IMR-90 (cell line): ENCODE measurements at places on chromosomes 16 and 17. TPM values are rescaled to one million over a fixed set of nuclear protein-coding genes. Genes with fewer than 3 reads are reported as not detected.

Gene ZNF750
- not detected in 2 replicates for total RNA-seq

Gene SDR42E2
- not detected in 2 replicates for total RNA-seq

Gene MEIOB
- total RNA-seq, result under 0.01 TPM in 1 of 2 replicates, not detected in the other

Gene HEATR9
- not detected in 2 replicates for total RNA-seq

Gene PPP1R27
- not detected in 2 replicates for total RNA-seq

Gene GSE1
- 9.4 and 14.9 TPM in 2 replicates for total RNA-seq

Gene HOXB3
- total RNA-seq, result 6.3 and 8.6 TPM in 2 replicates

Gene SLC6A4
- under 0.01 TPM in 1 of 2 replicates, not detected in the other for total RNA-seq

Gene TRPV3
- under 0.01 and 0.18 TPM in 2 replicates for total RNA-seq

Gene WNT9B
- not detected in 2 replicates for total RNA-seq

Gene C16orf74
- total RNA-seq, result 4.5 and 5.0 TPM in 2 replicates

GRCh38 chr16:51149721-51150164, 1.3 kb downstream of the SALL1 start:
- DNase-seq, result no peak

DNA sequence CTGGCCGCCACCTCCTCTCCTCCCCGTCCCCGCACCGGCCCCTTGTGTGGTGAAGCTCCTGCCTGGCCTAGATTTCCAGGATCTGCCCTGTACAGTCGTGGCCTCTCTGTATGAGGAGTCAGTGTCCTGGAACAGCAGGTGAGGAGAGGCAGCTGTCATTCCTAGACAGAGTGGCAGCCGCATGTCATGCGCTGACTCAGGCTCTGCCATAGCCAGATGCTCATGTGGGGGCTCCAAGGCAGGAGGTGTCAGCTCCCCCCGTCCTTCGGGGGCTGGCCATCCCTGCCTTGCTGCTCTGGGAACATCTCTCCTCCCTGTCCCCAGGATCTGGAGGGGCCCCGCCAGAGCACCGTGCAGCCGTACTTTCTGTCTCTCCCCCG, 60.4 kb downstream of the BAIAP2 start:
- peak; percentile 28 for DNase-seq

GRCh38 chr16:2598133-2598641, 60.4 kb downstream of the PDPK1 start:
- DNase-seq, result no peak

DNA sequence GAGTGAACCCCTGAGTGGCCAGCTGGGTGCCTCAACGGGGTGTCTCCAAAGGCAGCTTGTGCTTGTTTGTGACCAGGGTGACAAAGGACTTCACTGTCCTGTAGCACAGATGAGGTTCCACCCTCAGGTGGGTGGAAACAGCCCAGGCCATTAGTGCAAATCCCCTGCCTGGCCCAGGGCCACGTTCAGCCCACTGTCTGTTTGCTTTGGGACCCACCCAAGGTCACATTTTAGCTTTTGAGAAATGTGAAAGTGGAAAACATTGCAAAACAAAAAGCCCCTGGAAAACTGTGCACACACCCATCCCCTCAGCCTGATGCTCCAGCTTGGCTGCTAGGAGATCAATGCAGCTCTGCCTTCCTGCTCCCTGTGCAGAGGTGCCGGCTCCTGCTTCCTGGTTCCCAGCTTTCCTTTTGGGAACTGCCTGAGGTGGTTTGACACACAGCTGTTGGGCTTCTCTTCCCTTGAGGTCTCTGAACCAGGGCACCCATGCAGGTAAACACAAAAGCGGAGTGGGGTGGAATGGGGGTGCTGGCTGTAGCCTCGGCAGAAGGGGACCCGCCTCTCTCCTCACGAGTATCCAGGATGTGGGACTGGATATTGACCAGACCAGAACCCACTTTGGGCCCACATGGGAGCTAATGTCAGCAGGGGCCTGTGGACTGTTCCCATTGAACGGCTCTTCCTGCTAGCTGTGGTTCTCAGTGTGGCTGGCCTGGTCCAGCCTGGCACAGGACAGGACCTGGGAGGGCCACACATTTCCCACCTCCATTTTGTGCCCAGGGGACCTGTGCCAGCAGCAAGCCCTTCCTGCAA, 7.9 kb upstream of the SPHK1 start:
- peak; percentile 12 for DNase-seq

GRCh38 chr16:73025151-73025855, 22.6 kb downstream of the ZFHX3 start:
- DNase-seq, result no peak

DNA sequence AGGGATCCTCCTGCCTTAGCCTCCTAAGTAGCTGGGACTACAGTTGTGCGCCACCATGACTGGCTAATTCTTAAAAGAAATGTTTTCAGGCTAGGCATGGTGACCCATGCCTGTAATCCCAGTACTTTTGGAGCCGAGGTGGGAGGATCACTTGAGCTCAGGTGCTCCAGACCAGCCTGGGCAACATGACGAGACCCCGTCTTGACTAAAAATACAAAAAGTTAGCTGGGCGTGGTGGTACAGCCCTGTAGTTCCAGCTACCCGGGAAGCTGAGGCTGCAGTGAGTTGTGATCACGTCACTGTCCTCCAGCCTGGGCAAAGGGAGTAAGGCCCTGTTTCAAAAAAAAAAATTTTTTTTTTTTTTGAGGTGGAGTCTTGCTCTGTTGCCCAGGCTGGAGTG, 173.1 kb downstream of the SEC14L1 start:
- no peak for DNase-seq

DNA sequence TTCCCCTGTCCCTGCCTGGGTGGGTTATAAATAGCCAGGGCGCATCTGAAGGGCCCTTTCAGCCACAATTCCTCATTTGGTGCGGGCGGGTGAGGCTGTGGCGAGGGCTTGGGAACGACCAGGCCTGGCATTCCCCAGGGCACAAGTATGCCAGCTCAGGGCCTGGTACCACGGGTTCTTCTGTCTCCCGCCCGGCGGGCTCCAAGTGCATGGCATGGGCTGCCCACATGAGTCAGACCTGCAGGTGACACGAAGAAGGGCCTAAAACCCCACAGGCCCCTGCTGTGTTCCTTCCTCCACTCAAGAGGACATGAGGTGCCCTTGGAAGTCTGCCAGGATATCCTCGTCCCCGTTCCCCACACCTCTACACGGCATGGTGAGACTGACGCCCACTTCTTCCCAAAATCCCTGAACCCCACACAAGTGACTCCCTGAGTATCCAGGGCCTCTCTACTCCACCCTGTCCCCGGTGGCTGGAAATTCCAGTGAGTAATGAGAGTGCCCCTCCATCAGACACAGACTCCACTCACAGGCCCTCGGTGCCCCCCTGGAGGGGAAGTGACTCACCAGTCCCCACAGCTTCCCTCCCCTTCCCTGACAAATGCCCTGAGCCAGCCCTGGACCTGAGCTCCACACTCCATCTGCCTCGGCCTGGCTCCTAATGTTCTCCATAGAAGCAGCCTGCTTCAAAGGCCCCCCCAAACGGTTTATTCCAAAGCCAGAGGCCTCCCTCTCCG, 68.8 kb downstream of the ABR start:
- peak; percentile 91 for DNase-seq

DNA sequence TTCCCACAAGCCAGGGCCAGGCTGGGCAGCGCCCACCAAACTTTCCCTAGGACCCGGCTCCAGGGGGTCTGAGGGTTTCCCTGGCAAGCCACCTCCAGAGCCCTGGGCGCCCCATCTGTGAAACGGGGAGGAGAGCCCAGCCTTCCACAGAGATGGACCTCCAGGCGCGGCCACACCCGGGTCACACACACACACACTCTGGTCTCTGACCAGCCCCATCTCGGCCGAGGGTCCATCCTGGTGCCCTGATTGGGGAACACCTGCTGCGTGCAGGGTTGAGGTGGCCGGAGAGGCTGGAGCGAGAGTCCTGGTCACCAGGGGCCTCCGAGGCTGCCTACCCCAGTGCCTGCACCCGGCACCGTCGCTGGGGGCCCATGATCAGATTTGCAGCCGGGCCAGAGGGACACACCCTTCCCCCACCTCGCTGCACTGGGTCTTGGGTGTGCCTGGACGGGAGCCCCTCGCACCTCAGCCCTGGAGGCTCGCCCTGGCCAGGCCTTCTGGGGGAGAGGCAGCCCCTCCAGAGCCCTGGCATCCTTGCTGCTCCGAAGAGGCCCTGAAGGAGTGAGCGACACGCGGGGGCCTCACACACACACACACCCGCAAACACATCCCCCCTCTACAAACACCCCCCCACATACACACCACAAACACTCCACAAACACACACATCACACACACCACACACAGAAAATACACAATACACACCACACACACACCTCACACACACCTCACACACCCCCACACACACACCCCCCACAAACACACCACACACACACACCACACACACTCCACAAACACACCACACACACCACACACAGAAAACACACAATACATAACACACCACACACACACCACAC, 29.7 kb downstream of the SLC25A10 start:
- DNase-seq, result no peak

GRCh38 chr17:48597778-48598631, 4.4 kb upstream of the HOXB5 start:
- peak; percentile 88 for DNase-seq

DNA sequence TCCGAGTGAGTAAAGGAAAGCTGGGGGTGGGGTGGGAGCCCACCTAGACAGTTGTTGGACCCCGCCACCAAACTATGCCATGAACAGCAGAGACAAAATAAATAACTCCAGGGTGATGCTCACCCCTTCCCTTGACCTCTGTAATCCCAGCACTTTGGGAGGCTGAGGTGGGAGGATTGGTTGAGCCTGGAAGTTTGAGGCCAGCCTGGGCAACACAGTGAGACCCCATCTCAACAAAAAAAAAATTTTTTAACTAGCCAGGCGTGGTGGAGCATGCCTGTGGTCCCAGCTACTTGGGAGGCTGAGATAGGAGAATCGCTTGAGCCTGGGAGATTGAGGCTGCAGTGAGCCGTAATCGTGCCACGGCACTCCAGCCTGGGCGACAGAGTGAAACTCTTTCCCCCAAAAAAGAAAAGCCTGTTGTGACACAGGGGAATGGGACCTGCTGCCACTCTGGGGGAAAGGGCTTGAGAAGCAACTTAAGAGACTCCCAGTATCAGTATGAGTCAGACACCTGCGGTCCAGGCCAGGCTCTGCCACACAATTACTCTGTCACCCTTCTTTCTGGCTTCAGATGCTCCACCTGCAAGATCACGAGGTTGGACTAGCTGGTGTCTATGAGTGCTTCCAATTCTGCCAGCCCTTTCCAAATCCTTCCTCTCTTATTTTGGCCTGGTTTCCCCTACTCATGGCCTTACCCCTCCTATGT, 5.0 kb downstream of the SGCA start:
- no peak for DNase-seq

DNA sequence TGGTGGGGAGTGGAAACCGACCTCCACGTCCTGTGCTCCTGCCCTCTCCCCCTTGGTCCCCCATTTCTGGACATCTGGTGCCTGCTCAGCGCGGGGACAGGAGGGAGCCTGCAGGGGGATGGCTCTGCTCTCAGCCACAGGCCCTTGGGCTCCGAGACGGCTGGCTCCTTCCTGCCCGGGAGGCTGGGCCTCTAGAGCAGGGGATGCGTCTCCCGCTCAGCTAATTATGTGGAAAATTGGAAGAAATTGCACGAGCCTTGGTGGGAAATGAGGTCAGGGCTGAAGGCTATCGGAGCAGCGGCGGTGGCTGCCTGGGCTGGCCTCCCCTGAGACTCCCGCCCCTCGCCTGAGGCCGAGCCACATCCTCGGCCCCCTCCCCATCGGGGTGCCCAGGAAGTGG, 154.6 kb upstream of the CIBAR2 start:
- DNase-seq, result no peak

DNA sequence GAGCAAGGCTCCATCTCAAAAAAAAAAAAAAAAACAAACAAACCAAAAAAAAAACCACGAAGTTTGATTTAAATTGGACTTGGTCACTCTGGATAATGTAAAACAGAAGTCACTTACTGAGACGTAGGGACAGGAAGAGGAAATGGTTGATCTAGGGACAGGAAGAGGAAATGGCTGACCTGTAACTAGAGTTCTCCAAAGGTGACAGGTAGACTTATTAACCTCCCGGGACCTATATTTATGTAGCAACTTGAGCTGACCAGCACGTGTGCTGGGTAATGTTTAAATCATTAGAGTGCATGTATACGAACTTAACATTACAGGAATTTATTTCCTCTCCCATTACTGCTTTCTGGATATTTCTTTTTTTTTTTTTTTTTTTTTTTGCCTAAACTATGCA, 81.5 kb upstream of the DHX40 start:
- DNase-seq, result no peak

GRCh38 chr17:78032166-78032565, 73.7 kb downstream of the TNRC6C start:
- DNase-seq, result peak; percentile 76

GRCh38 chr16:5058476-5058875, 7.3 kb downstream of the C16orf89 start:
- DNase-seq, result no peak

DNA sequence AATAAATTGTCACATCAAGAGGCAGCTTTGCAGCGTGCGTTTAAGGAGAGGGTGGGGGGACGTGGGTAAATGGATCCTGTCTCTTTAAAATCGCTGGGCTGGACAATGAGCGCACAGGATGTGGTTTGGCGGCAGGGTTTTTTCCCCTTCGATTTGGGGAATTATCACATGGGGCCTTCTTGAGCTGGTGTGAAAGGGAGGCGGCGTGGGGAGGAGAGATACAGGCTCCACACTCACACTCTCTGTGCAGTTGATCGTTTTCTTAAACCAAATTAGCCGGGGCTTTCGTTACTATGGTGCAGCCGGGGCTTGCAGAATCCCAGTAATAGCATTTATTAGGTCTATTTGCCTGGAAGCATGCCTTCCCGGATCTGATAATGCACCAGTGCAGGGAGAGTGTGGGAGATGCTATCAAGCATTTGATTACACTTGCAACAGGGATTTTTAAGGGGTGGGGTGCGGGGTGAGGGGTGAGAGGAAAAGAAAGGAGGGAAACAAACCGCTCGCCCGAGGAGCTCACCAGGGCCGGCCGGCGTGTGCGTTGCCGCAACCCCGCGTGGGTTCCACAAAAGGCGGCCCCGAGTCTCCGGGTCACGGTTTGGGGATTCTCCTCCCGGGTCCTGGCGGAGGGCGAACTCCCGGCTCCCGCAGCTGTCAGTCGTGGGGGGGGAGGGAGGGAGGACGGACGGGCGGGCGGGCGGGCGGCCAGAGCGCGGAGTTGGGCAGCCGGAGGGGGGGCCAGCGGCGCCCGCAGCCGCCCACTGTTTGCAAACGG, 58.8 kb upstream of the GSE1 start:
- DNase-seq, result peak; percentile 80

DNA sequence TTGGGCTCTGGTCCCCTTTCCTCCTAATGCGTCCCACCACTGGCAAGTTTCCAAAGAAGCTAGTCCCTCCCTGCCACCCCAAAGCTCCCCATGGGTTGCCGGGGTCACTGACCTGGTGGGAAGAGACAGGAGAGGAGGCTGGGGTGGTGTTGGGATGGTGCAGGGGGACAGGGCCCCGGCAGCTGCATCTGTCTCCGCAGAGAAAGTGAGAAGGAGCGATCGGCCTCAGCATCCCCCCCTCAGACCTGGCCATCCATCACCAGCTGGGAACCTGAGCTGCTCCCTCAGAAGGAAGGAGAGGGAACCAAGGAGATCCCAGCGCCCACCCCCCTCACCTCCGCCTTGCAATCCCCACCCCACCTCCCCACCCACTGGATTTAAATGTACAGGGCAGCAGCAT, 3.3 kb downstream of the ETV4 start:
- DNase-seq, result no peak

- no peak for DNase-seq
These were observed at the start of gene CIBAR2 for GRCh38 chr16:85112364-85112763. Gene CIBAR2 (minus strand): TSS chr16:85112472. CDS start chr16:85112352, 120 bp downstream.

GRCh38 chr16:73233846-73234424, 186.0 kb upstream of the ZFHX3 start:
- peak; percentile 28 for DNase-seq
